ENCODE measurements at places on chromosomes 12 and 14.

GRCh38 chr12:92063641-92064040 is 82.0 kb downstream of the BTG1 start:
- DNase-seq, result no peak

- no peak for DNase-seq
These were observed 68.0 kb downstream of the CCDC88C start for GRCh38 chr14:91349481-91350074.

DNA sequence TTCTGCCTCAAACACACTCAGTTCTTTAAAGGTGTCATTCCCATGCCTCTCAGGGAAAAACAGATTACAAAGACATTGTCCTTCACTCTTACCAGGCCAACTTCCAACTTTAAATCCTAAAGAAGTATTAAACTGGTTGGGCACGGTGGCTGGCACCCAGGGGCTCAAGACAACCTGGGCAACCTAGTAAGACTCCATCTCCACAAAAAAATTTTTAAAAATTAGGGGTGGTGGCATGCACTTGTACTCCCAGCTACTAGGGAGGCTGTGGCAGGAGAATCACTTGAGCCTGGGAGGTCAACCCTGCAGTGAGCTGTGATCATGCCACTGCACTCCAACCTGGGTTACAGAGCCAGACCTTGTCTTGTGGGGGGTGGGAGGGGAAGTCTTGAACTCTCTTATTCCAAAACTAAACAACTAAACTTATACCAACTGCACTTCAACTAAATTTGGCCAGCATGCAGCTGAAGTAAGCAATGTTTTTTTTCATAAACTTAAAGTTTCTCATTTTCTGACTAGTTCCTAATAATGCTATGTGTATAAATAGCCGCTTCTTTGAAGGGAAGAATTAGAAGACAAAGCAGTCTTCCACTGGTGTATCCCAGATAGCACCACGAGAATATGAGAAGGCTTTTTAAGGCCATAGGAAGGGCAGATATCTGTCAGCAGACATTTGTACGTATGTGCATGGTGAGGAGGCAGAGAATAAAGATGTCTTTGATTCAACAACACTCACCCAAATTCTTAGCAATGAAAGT is 2.4 kb downstream of the SLC11A2 start:
- DNase-seq, result no peak

- DNase-seq, result no peak
These were observed 29.4 kb downstream of the CORO1C start for GRCh38 chr12:108701779-108702441.

GRCh38 chr14:90624227-90624626 is 192.0 kb downstream of the TTC7B start:
- no peak for DNase-seq

- peak; percentile 40 for DNase-seq
These were observed 8.5 kb upstream of the CFL2 start for GRCh38 chr14:34722723-34723545.

GRCh38 chr14:61183196-61183885 is 97.8 kb downstream of the TMEM30B start:
- DNase-seq, result peak; percentile 88

- DNase-seq, result no peak
These were observed 51.0 kb downstream of the SPPL3 start for GRCh38 chr12:120853188-120853587.

DNA sequence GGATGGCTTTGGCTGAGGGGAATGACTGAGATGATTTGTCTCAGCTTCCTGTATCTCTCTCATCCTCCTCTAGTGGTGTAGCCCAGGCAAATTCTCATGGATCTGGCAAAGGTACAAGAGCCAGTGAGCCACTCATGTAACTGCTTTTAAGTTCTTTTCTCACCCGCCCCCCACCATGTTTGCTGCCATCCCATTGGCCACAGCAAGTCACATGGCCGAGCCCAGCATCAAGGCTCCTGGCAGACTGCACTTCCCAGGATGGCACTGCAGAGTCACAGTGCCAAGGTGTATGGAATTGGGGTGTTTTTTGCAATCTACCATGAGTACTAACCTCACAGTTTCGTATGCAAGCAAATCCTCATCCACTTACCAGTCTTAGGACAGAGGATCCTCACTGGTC is 50.9 kb downstream of the CHST11 start:
- no peak for DNase-seq
